ENCODE measurements at places on chromosomes 7 and 10.

- no peak for DNase-seq
Measured at GRCh38 chr7:112272921-112273561, 66.5 kb downstream of the ZNF277 start.

GRCh38 chr10:33801705-33802104 is 467.2 kb upstream of the NRP1 start:
- no peak for DNase-seq

DNA sequence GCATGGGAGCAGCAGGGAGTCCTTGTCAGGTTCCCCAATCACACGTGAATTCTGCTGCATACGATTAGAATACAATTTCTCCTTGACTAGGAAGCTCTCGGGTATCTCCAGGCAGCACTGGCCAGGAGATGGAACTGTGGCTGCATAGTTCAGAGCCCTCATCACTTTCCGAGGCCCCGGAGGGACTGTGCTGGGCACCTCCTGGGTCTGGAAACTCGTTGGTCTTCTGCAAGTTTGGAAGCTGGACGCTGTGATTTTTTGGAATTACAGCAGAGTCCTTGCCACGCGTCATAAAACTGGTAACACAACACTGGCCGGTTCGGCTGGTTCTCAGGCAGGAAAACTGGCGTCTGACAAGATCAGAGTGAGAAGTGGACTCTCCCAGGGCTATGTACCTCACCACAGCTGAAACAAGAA is 216.1 kb downstream of the CCDC3 start:
- no peak for DNase-seq

- DNase-seq = no peak
Measured at GRCh38 chr10:27815261-27815660, 69.6 kb upstream of the MKX start.

DNA sequence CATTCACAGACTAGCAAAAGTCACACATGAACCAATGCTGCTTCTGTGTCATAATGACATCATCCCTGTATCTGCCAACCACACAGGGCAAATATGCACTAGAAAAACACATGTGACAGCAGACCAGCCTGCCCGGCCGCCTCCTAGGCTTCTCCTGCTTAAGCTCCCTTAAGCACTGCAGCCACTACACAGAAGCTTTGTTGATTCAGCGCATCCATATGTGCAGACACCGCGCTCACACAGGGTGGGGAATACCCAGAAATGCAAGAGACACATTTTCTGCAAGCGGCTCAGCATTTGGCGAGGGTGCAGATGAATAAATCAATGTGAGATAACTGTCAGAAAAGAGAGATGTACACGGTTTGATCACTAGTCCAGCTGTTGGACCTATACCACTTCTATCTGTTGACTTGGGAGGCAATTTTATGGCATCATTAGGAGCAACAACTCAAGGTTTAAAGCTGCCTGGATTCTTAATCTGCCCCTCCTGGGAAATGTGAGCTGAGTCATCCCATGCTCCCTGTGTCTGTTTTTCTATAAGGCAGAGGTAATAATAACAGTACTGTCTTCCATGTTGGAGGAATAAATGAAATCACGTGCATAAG is 33.4 kb downstream of the CPXM2 start:
- DNase-seq = peak; percentile 40

DNA sequence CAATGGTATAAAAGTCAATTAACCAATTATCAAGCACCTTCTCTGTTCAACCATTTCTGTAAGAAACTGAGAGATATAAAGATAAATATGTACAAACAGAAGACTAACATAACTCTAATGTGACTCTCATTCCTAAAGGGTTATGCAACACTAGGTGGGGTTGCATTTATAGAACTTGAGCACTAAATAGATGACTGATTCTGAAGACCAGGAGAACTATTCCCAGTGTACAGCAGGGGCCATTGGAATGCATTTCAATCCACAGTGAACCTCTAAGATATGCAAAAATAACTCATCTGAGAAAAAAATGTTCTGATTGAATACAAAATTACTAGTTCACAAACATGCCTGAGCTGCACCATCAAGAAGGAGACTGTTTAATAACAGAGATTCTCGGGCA is 341.2 kb upstream of the STEAP1 start:
- DNase-seq = no peak

DNA sequence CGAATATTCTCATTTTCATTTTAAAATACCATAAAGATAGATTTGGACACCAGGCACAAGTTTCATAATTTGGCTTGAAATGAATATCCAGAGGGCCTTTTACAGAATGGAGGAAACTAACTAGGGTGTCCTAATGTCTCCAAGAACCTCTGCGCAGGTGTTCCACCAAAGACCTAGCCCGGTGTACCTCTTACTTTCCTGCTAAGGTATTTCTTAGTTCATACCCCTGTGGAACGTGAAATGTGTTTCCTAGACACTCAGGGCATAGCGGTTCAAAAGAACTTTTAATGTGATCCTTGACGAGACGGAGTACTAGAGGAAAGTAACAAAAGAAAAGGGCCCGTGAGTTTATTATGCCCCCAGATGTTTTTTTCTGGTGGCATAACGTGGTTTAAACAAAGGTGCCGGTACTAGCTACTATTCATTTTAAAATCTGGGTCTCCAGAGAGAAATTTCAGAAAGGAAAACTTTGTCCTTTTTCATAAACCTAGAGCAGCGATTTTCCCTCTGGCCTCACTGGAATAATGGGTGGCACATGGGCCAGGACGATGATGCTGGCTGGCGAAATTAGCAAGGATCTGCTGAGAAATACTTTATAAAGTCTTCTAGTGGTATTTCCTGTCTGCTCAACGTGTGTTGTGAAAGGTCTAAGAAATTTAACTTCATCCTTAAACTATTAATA is 1.4 kb downstream of the APBB1IP start:
- DNase-seq = no peak

- no peak for DNase-seq
Measured at GRCh38 chr7:18444826-18445225, 50.7 kb upstream of the HDAC9 start.

DNA sequence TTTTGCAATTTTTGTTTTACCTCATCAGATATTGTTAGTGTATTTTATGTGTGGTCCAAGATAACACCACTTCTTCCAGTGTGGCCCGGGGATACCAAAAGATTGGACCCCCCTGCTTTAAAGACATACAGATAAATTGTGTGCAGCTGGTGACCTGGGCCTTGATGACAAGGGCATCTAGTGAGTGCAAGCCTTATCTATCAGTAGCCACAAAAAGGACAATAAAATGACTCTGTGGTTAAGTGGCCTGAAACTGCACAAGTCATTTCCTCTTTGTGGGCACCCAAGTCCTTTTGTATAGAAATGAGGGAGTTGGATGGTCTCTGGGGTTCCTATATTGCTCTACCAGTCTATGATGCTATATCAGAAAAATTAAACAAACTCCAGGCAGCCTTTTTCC is 98.1 kb downstream of the PARD3 start:
- DNase-seq = no peak

DNA sequence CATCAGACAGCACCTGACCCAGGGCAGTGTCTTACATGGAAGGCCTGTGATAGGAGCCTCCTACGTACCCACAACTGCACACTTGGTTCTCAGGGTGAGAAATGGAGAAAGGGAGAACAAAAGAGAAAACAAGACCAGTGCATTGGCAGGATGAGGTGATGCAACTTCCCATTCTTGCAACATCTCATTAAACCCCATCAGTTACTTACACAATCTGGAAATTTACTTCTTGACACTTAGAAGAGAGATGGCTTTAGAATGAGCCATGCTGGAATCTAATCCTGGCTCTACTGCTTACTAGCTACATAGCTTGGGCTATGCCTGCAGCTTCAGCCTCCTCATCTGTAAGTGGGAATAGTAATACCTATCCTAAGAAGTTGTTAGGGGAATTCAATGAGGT is 391.7 kb downstream of the KCNMA1 start:
- DNase-seq = no peak

GRCh38 chr10:126027692-126028091 is 131.3 kb downstream of the FANK1 start:
- no peak for DNase-seq

- DNase-seq = no peak
Measured at GRCh38 chr7:36717586-36717985, 6.7 kb downstream of the AOAH start.

- no peak for DNase-seq
Measured at GRCh38 chr7:8015746-8016120, 47.1 kb downstream of the GLCCI1 start.

DNA sequence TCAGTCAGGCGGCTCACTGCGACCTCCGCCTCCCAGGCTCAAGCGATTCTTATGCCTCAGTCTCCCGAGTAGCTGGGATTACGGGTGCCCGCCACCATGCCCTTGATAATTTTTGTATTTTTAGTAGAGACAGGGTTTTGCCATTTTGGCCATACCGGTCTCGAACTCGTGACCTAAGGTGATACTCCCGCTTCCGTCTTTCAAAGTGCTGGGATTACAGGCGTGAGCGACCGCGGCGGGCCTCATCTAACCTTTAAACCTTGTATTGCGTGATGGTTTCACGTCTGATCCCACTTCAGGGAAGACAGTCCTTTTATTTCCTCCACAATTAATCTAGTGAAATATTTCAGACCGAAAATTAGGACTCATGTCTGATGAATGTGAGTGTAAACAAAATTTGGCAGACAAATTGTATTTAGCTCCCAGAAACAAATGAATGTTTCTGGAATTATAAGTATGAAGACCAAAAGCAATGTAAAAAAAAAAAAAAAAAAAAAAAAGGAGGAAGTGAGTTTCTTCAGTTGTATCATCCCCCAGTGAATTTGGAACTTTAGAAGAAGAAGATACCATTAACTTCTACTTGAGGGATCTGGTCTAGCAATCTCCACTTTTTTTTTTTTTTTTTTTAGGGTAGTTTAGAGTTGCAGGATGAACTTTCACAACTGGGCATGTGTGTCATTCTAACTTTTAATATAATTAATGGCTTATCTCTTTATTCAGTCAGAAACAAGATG is 1.6 kb downstream of the NUP42 start:
- no peak for DNase-seq

GRCh38 chr10:104581884-104582601 is 59.0 kb upstream of the SORCS3 start:
- no peak for DNase-seq

- no peak for DNase-seq
Measured at GRCh38 chr7:21108182-21108581, 319.7 kb upstream of the SP4 start.

- DNase-seq = no peak
Measured at GRCh38 chr10:30637881-30638467, 8.4 kb upstream of the LYZL2 start.

GRCh38 chr10:34407324-34407805 is 407.7 kb downstream of the PARD3 start:
- peak; percentile 5 for DNase-seq

DNA sequence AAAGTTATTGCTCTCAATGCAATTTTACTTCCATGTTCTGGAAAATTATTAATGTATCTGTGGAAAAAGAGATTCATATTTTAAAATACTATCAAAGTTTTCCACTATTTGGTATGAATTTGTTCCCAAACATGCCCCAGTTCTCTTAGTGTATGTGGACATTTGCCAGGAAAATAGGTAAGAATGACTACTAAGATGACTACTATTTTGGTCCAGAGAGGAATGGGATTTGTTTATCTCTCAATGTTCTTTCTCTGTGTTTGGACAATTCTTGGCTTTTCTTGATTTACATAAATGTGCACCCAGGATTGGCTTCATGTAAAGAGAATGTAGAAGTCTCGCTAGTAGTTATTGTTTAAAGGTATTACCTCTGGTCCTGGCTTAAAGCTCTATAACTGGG is 60.3 kb upstream of the POT1 start:
- DNase-seq = no peak

DNA sequence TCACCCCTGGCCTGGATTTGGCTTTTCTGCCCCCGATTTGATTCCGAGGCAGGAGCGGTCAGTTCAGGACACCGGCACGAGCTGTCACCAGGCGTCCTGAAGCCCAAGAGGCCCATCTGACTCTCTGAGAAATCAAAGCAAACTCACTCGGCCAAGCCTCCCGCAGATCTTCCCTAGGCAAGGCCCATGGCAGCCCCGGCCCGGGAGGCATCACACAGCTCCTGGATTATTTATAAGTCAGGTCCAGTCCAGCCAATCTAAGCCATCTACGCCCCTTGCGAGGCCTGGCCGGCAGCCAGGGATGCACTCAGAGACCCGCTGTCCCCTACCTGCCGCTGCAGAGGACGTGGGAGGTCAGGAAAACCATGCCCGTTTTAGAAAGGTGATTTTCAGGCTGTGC is 87.3 kb upstream of the DIP2C start:
- peak; percentile 76 for DNase-seq

DNA sequence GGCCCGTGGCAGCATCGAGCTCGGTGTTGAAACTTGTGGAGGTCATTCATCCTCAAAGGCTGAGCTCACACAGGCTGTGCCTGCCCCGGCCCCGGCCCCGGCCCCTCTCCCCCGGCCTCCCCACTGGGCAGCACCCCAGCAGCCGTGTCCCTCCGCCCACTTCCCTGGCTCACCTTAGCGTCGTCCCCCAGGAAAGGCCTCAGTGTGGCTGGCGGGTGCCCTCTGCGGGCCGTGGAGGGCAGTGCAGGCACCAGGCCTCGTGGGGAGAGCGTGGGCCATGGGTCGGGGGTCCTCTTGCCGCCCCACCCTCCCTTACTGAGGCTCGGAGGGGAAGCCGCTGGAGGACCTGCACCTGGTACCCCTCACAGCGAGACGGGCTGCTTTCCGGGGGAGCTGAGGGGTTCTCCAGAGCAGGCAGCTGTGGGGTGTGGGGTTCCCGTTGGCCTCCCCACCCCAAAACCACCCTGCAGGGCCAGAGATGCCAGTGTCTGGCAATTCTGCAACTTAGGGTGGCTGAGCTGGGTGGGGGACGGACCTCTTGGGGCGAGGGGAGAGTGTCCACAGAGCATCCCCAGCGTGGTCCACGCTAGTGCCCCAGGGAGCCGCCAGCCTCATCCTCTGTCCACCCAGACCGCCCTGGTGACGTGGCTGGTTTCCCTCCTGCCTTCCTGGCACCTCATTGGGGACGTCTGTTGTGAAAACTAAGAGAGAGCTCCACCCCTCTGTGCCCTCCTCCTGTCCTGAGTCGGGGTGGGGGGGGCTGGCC is 44.2 kb upstream of the DPYSL4 start:
- peak; percentile 95 for DNase-seq

DNA sequence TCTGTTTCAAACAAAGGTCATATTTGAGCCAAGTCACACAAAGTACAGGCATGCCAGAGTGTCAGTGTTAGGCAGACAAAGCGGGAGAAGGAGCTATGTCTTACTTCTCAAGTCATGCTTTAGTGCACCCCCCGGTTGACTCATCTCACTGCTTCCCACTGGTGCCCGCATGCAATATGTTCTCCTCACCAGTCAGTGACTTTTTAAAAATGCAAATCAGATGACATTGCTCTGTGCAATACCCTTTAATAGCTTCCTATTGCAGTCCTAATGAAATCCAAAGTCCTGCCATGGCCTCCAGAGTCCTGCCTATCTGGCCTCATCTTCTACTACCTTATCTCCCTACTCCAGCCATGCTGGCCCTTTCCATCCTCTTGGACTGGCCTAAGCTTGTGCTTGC is 429.1 kb downstream of the ACTR3B start:
- DNase-seq = no peak

DNA sequence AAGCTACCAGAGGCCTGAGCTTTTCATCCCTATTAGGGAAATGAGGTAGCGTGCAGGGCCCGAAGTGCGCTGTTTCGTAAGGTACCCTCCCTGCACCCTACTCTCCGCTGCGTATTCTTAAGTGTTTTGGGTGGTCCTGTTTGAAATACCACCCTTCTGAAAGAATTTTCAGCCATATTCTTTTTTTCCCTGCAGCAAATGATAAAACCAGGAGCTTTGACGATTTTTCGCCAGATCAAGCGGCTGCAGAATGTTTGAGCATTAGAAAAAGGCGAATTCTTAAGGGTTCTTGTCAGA is 1.2 kb downstream of the RSBN1L start:
- peak; percentile 64 for DNase-seq

Measured in SK-N-SH (cell line).